CD4-positive, alpha-beta T cell treated with Interleukin-21 for 1 hour (primary cell): ENCODE measurements at places on chromosomes 16 and 17.

DNA sequence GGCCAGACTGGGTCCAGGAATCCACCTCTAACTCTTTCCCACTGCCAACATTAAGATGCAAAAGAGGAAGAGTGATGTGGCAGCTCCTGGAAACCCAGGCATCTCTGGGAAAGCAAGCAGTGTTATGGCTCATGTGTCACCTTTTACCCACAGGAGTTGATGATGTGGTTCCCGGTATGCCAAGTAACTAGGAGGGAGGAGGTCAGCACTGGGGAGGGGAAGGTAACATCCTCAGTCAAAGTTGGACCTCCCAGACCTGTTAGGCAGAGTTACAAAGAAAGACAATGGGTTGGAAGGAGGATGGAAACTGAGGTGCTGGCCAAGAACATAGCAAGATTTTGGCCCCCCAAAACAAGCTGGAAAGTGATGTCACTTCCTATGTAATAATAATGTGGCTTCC, 11.4 kb downstream of the KRABD2 start:
- no peak for DNase-seq

- DNase-seq, result no peak
These were observed 31.0 kb downstream of the ERCC4 start for GRCh38 chr16:13950821-13951547.

DNA sequence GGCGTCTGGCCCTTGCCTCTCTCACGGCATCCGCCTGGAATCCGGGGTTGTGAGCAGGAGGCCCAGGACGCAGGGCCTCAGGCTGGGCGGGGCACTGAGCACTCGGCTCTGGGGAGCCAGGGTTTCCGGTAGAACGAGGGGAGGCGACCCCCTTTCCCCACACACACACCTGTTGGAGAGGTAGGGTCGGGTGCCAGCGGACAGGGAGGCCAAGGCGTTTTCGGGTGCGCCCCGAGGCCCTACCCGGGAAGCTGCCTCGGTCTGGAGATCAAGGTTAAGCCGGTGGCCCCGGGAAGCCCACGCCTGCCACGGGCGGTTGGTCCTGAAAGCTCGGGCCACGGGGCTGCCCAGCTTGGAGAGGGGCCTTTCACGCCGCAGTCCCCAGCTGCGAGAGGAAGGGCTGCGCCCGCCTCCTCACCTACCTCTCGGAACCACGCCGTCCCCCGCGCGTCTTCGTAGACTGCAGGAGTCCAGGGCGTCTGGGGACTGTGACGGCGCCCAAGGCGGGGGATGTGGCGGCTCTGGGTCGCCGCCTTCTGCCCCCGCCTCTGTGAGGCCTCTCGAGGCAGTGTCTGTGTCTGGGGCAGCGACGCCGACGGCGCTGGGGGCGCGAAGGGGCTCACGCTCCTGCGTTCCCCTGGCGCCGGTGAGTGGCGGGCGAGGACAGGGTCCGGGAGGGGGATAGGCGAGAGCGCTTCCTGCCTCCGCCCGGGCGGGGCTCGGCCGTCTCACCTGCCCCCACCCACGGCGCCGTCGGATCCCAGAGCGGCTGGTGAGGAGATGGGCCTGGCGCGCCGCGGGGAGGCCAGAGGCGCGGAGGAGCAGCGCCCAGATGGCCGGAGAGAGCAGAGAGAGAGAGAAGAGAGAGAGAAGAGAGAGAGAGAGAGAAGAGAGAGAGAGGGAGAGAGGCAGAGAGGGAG, 20.3 kb upstream of the HOXB9 start:
- DNase-seq, result peak; percentile 44

GRCh38 chr16:27671410-27671809, 121.5 kb downstream of the KATNIP start:
- no peak for DNase-seq

GRCh38 chr17:80781807-80782277, 209.8 kb upstream of the CHMP6 start:
- DNase-seq, result no peak

GRCh38 chr17:68460146-68460545, 2.9 kb upstream of the WIPI1 start:
- no peak for DNase-seq

GRCh38 chr16:24308200-24308599, 52.1 kb downstream of the CACNG3 start:
- no peak for DNase-seq

DNA sequence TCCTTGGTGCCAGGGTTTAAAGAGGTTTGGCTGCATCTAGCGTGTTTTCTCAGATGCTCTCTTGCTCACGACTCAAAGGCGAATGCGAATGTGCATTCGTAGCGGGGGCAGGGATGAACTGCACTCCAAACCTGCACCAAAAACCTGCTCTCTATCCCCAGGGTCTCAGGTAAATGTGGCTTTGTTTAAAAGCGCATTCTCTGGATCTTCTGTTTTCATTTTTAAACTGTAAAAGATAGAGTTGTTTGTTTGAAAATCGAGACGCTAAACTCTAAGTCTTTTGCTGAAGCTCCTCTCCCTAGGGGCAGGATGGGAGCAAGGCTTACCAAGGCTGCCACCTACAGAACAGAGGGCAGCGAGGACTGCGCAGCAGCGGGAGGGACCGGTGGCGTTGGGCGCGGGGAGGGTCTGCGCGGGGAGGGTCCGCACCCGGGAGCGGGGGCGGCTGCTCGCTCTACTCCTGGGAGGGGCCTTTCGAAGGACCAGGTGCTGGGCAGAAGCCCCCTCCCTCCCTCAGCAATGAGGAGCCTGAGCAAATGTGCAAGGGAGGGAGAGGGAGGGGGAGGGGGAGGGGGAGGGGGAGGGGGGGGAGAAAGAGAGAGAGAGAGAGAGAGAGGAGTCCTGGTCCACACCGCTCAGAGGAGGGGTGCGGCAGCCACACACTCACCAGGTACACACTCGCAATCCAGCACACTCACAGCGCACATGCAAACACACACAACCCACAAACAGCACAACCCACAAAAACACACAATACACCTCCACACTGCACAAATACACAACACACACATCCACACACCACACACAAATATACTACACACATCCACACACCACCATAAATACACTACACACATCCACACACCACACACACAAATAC, 142.8 kb downstream of the GRIN2A start:
- DNase-seq, result no peak
